ENCODE measurements at places on chromosomes 6 and 20.

GRCh38 chr20:5642155-5642981 lies 107.8 kb upstream of the SHLD1 start:
- no peak for DNase-seq

DNA sequence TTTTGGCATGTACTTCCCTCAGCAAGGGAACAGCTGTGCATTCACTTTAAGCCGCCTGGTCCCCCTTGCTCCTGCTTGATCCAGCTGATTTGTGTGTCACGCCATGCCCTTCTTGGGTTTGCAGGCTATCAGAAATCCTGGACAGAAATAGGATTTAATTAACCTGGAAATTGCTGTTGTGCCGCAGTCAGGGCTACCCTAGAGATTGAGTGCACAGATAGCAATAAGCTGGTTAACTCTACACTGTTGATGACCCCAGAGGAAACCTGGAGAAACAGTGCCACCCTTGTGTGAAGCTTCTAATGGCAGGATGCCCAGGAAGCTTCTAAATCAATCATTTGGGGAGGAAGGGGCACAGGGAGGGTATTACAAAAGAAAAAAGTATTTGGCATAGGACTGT lies 199.0 kb downstream of the JARID2 start:
- peak; percentile 39 for DNase-seq

- DNase-seq: no peak
Measured at GRCh38 chr20:41540918-41541317, 77.3 kb downstream of the CHD6 start.

GRCh38 chr6:17504005-17504404 lies 96.1 kb upstream of the FAM8A1 start:
- DNase-seq: no peak

DNA sequence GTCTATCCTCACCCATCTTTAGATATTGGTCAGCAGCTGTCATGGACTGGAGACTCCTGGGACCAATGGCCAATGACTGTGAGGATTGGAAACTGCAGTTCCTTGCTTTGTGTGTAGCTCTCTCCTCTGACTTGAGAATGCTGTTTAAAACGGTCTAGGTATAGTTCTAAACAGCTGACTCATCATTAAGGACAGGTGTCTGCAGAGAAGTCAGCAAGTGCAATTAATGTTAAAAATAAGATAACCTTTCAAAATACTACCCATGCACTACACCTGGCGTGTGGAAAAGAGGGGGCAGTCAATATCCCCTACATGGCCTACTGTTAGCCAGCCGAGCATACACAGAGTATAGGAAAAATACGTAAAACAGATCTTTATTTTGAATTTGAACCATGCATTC lies 115.4 kb upstream of the TAB2 start:
- no peak for DNase-seq

GRCh38 chr6:126180585-126180984 lies 159.3 kb upstream of the CENPW start:
- no peak for DNase-seq

- no peak for DNase-seq
Measured at GRCh38 chr20:14649662-14650061, 312.2 kb upstream of the FLRT3 start.

GRCh38 chr6:131029626-131030297 lies 33.3 kb downstream of the EPB41L2 start:
- DNase-seq: no peak

GRCh38 chr20:51958099-51959065 lies 156.1 kb upstream of the SALL4 start:
- DNase-seq: no peak

GRCh38 chr6:42778122-42778521 lies 3.7 kb upstream of the BICRAL start:
- peak; percentile 22 for DNase-seq

DNA sequence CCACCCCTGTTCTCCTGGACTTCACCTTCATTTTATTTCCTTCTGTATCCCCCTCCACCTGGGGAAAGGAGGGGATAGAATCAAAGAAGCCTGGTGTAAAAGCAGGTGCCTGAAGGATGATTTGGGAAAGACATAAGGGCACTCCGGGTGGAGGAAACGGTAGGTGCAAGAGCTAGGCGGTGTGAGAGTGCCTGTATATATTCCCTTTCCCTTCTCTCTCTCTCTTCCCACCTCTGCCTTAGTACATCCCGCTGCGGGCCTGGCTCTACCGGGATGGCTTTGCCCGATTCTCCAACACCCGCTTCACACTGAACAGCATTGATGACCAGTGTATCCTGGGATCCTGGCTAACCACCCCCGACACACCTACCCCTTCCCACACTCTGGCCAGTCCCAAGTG lies 26.2 kb downstream of the PDRG1 start:
- DNase-seq: no peak

- no peak for DNase-seq
Measured at GRCh38 chr6:166655251-166655650, 28.2 kb upstream of the RPS6KA2 start.

DNA sequence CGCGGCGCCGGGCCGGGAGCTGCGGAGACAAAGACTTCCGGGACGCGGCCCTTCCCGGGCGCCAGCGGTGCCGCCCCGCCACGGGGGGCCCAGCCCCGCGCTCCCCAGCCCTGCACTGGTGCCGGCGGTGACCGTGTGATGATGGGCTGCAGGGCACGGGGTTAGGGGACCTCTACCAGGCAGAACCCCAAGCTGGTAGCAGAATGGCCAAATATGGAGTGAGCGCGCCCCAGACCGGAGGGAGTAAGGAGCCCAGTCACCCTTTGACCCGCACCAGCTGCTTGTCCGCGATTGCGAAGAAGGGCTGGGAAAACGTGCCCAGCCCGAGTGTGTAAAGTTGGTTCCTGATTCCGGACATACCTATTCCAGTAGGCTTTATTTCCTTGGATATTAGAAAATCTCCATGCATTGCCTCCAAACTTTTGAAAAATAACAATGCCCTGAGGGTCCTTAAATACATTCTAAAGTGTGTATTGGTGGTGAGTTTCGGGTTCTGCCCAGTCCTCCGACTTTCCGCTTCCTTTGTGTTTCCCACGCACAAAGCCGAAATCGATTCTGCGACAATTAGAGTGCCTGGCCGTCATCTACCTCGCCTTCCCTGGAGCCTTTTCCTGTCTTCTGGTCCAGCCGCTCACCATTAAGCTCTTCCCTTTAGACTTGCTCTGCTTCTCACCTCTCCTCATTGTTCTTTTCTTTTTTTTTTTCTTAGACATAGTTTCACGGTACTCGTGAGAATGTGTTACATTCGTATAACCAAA lies 1.1 kb downstream of the ABRACL start:
- DNase-seq: peak; percentile 34

- no peak for DNase-seq
Measured at GRCh38 chr6:125754566-125754965, 5.1 kb downstream of the HEY2 start.

- peak; percentile 97 for DNase-seq
Measured at GRCh38 chr20:35541783-35542662, at the start of gene ERGIC3. ERGIC3 (plus strand) TSS chr20:35542078; CDS start chr20:35542098, 20 bp downstream.

- no peak for DNase-seq
Measured at GRCh38 chr6:100255701-100256100, 209.0 kb downstream of the SIM1 start.

- DNase-seq: no peak
Measured at GRCh38 chr20:40565682-40566040, 123.4 kb downstream of the MAFB start.

DNA sequence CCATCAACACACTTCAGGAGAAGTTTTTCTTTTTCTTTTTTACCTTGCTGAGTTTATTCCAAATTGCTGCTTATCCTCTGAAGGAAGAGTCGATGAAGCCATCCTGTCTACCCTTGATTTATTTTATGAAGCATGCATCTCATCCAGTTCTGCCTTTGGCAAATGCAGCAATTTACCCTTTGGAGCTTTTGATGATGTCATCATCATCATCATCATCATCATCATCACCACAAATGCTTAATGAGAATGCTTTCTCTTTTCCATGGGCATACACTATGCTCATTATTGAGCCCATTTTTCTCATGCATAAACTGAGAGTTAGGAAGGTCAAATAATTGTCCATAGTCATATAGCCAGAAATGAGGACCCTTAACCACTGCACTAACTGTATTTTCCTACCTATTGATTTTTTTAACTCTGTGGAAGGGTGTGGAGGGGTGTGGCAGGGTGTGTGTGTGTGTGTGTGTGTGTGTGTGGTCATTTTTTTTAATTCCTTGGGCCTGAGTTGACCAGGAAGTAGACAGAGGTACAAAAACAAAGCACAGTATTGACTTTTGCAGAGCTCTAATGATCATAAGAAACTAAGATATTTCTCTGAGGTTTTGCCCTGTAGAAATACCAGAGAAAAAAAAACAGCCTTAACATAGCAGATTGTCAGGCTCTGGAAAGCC lies 82.8 kb downstream of the COL9A1 start:
- DNase-seq: no peak

DNA sequence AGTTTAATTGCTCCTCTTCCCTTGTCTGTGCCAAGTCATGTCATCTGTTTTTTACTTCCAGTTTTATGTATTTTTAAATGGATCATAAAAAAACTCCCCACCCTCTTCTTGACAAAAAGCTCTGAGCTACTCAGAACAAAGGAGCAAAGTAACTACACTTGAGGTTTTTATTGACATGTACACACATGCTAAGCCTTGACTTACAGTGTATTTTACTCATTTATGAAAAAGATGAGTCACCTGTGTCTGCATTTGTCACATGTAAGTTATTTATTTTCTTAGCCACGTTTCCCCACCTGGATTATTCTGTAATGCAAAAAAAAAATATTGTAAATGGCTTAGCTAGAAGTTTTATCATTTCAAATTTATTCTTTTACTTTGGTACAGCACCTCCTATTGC lies 628.8 kb upstream of the SLC35B3 start:
- DNase-seq: no peak

- DNase-seq: no peak
Measured at GRCh38 chr6:103838457-103838856, 1021.3 kb downstream of the HACE1 start.

GRCh38 chr6:16227605-16228004 lies 10.8 kb upstream of the GMPR start:
- DNase-seq: no peak

GRCh38 chr6:114343782-114344144 lies 940 bp upstream of the HS3ST5 start:
- DNase-seq: no peak
